Kidney epithelial cell (primary cell): ENCODE measurements at places on chromosomes 12 and 14.
A peak's percentile ranks its signal among the peaks of the same experiment; 100 is the strongest.

DNA sequence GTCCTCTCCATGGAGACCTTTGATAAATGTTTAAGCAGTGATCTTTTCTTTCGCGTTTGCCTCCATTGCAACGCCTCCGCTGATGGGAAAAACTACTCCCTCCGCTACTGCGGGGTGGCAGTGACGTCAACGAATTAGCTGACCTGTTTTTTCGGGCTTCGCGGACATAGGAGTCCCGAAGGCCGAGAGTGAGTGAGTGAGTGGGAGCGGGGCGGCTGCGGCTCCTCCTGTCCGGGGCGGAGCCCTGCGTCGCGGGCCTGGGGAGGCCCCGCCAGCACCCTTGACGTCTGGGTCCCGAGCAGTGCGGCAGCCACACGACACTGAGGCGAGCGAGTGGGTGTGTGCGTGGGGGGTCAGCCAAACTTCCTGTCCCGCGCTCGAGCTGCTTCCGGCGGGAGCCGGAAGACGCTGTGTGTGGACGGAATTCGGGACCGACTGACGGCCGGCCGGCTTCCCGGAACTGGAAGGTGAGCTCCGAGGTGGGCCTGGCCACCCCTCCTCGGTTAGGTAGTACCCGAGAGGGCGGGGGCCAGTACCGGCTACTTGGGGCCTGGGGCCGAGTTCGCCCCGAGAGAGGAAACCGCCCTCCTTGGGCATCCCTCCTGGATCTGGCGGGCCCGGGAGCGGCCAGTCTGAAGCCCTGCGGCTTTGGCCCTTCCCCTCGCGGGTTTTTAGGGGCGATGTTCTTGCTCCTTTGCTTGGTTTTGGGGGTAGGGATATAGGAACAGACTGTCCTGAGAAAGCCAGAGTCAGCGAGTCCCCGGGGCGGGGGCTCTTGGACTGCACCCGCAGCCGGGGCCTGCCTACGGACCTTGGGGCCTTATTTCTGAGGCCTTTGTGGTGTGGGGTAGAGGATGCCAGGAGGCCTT lies at the start of gene ZNF410:
Gene ZNF410 (plus strand): TSS at position 411 of the 869 bp plus-strand sequence. CDS start 5,317 bp downstream, outside the sequence.
- DNase-seq = peak; percentile 85

DNA sequence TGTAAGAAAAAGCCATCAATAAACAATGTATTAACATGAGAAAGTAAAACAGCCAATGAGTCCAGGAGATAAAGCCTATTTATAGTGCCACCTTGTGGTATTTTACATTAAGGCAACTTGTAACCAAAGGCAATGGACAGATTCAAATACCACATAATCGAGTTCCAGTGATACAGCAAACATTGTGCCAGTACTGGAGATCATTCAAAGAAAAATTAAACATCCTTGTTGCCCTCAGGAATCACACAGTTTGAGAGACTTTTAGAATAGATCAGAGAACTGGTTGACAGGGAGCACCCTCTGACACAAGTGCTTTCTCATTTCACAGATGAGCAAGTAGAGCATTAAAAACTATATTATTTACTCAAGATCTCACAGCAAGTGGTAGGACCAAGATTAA lies 98.1 kb downstream of the DDHD1 start:
- DNase-seq = no peak

DNA sequence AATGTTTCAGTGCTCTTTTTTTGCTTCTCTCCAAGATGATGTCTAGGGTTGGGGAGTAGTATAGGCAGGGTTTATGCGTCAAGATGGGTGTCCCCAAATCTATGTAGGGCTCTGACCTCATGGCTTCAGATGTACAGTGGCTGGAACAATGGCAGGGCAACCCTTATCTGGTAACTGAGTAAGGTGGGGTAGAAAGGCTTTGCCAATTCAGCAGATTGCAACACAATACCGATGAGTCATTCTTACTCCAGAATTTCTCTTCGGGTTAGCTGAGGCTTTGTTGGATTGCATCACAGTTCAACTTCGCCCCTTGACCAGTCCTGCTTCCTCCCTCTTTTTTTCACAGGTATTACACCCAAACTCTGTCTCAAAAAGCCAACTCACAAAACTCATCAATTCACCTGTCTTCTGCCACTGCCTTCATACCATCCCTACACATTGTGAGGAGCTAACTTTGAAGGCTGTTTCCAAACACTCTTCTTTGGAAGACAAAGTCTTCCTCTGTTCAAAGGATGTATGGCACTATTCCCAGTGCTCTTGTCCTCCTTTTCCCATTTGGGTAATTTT lies 190.2 kb upstream of the CNOT2 start:
- peak; percentile 65 for DNase-seq

DNA sequence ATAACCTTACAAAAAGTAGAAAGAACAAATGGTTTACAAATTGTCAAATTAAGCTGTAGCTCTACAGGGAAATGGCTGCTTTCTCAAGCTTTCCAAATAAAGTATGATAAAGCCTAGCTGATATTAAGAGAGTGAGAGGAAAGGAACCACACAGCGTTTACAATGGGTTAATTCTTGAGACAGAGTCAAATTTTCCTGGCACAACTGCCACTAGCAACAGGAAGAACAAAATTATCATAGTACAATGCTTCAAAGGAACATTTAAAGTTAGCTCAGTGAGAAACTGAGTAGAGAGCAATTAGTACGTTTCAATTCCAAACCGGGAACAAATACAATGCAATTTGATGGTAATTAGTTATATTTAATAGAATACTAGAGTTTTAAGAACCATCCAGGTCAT lies 116.0 kb downstream of the PPP1R12A start:
- no peak for DNase-seq

- peak; percentile 19 for DNase-seq
These were observed 56.0 kb downstream of the MDGA2 start for GRCh38 chr14:47619392-47619791.

DNA sequence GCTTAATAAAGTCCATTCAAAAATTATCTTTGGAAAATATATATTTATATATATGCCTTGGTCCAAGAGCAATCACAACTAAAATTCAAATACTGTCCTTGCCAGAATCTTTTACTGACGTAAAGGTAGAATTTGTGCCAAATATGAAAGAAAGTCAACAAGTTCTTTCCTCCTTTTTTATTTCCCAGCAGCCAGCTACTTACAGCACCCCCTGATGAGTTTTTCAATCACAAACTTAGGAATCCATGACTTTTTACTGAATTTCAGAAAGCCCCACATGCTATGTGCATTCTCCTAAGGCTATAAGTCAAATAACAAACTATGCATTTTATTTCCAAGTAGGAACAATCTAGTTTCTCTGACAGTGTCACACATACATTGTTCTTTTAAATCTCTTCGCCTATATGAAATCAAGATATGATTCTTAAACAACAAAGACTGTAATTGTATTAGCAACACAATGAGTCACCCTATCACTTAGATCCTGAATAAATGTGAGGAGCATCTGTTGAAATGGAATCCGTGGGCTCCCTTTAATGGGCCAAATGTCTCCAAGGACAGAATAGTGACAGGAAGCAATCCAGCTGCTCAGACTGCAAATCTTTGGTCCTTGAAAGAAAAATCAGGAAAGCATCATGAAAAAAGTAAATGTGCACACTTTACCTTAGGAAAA lies 271.4 kb downstream of the DUSP6 start:
- no peak for DNase-seq

GRCh38 chr12:78886719-78887407 lies 22.3 kb downstream of the SYT1 start:
- DNase-seq = no peak

DNA sequence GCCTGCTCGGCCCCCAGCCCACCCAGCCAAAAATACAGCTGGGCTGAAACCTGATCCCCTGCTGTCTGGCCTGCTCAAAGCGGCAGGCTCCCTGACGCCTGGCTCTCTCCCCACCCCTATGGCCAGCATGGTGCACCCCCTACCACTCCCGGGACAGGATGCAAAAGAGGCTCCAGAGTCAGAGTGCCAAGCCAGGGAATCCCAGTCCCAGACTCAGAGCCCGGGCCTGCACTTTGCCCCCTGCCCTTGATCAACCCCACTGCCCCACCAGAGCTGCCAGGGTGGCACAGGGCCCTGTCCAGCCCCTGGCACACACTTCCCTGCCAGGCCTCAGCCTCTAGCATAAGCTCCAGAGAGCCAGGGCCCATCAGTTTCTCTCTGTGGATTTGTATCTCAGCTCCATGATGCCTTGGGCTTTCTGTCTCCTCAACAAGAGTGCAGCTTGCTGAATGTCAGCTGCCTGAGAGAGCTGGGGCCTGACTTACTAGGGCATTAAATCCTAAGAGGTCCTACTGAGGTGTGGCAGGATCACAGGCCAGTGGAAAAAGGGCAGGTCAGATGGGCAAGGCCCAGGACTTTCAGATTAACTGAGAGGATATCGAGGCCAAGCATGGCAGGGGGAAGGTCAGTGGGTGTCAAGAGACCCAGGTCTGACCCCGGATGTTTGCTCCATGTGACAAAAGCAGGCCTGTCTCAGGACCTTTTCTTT lies 13.9 kb downstream of the ACVRL1 start:
- no peak for DNase-seq
